ENCODE measurements at places on chromosomes 7 and 10.

GRCh38 chr7:143892527-143893300 is 9.3 kb downstream of the TCAF1 start:
- ATAC-seq, result no peak

- no peak for ATAC-seq
These were observed 146.2 kb upstream of the RET start for GRCh38 chr10:42930516-42931192.

DNA sequence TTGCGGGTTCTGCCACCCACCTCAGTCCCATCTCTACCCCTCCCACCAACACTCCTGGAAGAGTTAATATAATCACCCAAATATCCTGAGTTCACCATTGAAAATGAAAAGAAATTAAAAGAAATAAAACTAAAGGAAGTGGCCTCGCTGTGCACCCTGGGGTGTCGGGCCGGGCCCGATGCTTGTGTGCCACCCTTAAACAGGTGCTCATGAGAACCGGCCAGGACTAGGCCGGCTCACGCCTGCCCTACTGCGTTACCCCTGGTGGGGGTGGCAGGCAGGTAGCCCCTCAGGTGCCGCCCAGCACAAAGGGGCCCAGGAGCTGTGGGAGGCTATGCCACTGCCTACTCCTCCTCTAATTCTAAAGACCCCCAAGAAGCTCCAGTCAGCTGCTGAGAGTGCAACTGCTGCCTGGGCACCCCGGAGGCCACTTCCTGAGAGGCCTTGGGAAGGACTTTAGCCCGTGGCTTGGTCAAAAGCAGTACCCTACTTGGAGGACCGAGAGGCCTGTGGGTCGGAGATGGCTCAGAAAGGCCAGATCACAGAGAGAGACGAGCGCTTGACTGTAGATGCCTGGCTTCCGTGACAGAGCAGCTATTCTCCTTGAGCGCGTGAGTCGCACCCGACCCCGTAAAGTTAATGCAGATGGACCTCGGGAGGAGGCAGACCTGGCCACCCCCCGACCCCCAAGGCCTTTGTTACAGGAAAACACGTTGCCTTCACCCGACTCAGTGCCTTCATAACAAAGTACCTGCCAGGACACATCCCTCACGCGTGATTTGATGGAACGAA is 51.0 kb upstream of the PPP2R2D start:
- no peak for ATAC-seq

- ATAC-seq, result no peak
These were observed 254.5 kb downstream of the SORCS3 start for GRCh38 chr10:104895541-104895940.

DNA sequence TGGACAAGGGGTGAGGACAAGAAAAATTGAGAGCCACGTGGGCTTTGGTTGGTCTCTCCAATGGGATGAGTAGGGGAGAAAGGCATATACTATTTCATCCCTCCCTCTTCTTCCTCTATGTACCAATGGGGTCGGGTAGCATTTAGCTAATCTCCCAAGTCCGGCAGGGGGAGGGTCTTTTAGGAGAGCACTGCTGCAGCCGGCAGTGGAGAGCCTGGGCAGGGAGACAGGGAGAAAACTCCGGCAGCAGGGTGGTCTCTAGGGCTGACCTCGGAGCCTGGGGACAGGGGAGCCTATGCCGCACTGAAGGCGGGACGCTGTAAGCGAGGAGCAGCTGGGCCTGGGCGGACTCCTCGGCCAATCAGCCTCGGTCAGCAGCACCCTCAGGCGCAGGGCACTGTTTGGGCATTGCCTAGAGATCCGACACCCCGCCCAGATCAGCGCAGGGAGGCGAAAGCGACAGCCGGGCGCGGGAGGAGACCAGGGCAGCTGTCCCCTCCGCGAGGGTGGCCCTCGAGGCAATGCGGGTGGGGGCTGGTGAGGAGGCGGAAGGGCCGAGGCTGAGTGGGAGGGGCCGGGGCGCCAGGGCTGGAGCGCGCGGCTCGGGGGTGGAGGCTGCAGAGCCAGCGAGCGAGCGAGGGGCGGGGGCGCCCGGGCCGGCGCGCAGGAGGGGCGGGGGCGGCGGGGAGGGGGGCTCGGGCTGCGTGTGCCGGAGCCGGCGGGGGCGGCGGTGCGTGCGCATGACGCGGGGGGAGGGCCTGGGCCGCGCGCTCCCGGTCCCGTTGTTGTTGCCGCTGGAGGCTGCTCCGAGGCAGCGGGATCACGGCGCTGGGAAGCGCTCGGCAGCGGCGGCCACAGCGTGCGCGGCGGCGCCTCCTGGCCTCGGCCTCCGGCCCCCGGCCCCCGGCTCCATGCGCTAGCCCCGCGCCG is at the start of gene AGAP3:
AGAP3 (plus strand) TSS at position 785 of the 930 bp plus-strand sequence. CDS start 267 bp downstream, outside the sequence.
- ATAC-seq, result peak; percentile 58

DNA sequence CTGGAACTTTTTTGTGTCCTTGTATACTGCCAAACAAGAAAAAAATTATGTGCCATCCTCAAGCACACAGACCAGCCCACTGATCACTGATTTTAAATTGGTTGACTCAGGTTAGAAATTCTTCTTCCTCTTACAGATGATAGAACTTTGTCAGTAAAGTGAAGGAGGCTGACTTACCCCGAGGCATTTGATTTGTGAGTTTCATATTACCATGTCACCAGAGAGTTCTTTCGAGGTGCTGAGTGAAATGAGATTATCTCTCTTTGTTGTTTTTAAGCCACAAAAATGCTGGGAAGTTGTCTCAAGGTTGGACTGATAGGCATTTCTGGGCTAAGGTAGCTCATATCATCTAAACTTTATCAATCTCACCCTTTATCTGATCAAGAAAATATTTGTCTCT is 78.8 kb upstream of the FAM180A start:
- ATAC-seq, result no peak

DNA sequence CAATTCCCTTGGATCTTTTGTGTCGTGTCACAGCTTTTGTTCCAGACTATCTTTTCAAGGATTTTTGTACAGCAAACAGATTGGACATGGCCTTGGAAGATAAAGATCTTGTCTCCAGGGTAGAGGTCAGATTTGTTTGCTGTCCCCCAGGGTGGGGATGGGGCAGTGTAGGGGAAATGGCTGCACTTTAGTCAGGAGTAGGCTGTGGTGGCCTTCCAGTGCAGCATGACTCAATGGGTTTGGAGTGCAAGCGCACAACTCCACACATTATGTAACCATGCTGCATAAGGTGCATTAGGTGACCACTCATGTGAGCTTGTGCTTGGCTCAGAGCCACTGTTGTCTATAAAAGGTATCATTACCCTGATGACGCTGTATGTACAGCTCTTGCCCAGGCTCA is 23.9 kb upstream of the ADAMTS14 start:
- ATAC-seq, result no peak

DNA sequence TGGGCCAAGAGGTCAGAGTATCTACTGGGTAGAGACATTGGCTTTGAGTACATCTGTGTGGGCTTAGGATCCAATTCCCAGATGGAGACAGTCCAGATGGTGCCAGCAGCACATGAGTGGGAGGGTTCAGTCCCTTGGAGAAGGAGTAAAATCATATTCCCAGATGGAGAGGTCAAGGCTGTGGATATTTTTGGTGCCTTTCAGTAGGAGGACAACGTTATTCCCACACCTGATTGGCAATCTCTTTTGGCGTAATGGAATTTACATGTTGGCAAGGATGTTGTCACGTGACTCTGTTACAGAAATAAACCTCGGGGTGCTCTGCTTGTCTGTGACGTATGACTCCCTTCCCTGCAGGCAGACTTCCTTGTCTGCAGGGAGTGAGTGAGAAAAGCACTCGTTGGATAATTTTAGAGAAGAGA is 27.6 kb downstream of the NPS start:
- no peak for ATAC-seq

Data from stimulated activated memory B cell treated with anti-CD40 and anti-IgM and Interleukin-4, amounts not matched to agents 10 μg/mL and 1 μg/mL and 100 μg/mL, for 72 hours (primary cell).